ENCODE measurements at places on chromosomes 3 and 15.

- no peak overlapping the region for H3K4me3 ChIP-seq
- H3K36me3 ChIP-seq = no peaks in the 10 kb centered on the region
- H3K27me3 ChIP-seq = no peaks in the 10 kb centered on the region
- no peaks in the 10 kb centered on the region for H3K4me1 ChIP-seq
- no peak overlapping the region for H3K27ac ChIP-seq
Observed at GRCh38 chr15:100783291-100783690, 96.3 kb upstream of the ALDH1A3 start.

GRCh38 chr3:149621218-149622005 is 36.4 kb downstream of the WWTR1 start:
- peak; percentile 27 for DNase-seq
- peak overlapping the region; percentile 6 for H3K27ac ChIP-seq
- peak overlapping the region; percentile 51 for H3K4me3 ChIP-seq
- H3K27me3 ChIP-seq = peaks cover 2% of the 10 kb centered on the region

- DNase-seq = no peak
- H3K4me3 ChIP-seq = no peak overlapping the region
- no peaks in the 10 kb centered on the region for H3K4me1 ChIP-seq
- H3K27ac ChIP-seq = no peak overlapping the region
- H3K27me3 ChIP-seq = no peaks in the 10 kb centered on the region
- H3K36me3 ChIP-seq = no peaks in the 10 kb centered on the region
Observed at GRCh38 chr3:80051602-80051962, 283.8 kb upstream of the ROBO1 start.

DNA sequence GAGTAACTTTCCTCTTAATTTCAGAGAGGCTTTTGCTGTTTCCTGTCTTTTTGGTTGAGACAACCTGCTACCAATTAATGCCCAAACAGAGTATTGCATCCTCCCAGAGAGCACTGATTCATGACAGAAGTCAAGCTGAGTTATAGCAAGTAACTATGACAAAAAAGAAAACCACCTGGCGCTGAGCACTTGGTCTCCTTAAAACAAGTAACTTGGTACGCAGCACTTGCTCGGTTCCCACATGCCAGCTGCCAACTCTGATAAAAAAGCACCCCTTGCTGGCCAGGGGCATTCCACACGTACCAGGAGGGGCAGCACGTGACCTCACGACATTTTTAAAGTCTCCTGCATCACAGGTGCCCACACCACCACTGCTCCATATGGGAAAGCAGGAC is 13.5 kb upstream of the MYO5C start:
- no peak for DNase-seq
- peaks cover 14% of the 10 kb centered on the region for H3K36me3 ChIP-seq
- no peaks in the 10 kb centered on the region for H3K27me3 ChIP-seq
- H3K4me1 ChIP-seq = no peaks in the 10 kb centered on the region

- DNase-seq = no peak
- H3K27ac ChIP-seq = no peak overlapping the region
- no peaks in the 10 kb centered on the region for H3K4me1 ChIP-seq
- no peaks in the 10 kb centered on the region for H3K36me3 ChIP-seq
- H3K27me3 ChIP-seq = no peaks in the 10 kb centered on the region
Observed at GRCh38 chr3:106877627-106878026, 499.6 kb upstream of the CCDC54 start.

DNA sequence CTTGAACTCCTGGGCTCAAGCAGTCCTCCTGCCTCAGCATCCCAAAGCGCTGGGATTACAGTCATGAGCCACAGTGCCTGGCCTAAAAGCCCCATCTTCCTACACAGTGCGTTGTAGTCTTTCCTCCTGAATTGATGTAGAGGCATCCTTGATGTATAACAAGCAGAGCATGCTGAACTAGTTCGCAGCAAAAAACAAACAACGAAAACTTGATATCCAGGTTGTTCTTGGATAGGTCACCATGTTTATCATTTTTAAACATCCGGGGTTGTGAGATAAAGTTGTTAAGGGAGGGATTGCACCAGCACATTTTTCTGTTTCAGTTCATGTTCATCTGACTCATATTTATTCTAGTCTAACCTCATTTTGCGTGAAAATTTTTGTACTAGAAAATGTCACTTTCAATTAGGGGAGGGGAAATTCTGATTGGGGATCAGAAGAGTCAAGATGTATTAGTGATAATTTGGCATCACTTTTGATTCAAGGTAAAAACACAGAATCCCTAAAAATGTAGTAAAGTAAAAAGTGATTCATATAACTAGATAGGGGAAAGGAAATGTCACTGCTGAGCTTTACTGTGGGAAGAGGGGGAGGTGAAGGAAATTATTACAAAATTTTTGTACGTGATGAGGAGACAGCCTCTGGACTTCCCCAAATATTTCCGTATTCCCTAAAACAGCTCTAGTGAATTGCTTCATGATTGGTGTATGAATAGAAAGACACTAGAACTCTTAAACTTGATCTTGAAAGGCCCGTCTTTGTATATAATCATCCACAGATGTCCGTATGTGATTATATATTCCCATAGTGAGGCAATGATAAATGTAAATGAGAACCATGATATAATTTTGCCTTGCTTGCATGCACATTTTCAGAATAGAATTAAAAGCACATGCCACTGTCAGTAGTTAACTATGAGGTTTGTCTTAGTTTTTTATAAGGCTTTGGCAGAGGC is 22.9 kb downstream of the RAB8B start:
- H3K36me3 ChIP-seq = peaks cover 21% of the 10 kb centered on the region
- H3K27ac ChIP-seq = peak overlapping the region; percentile 95
- peaks cover 65% of the 10 kb centered on the region for H3K4me1 ChIP-seq
- H3K27me3 ChIP-seq = no peaks in the 10 kb centered on the region
- peak overlapping the region; percentile 75 for H3K4me3 ChIP-seq

GRCh38 chr3:160986069-160986468 is 119.1 kb downstream of the B3GALNT1 start:
- no peak overlapping the region for H3K27ac ChIP-seq
- H3K4me3 ChIP-seq = no peak overlapping the region
- peaks cover 2% of the 10 kb centered on the region for H3K4me1 ChIP-seq
- H3K27me3 ChIP-seq = no peaks in the 10 kb centered on the region
- no peak for DNase-seq

- no peak overlapping the region for H3K27ac ChIP-seq
- DNase-seq = no peak
Observed at GRCh38 chr15:31497838-31498237, 171.2 kb downstream of the KLF13 start.

DNA sequence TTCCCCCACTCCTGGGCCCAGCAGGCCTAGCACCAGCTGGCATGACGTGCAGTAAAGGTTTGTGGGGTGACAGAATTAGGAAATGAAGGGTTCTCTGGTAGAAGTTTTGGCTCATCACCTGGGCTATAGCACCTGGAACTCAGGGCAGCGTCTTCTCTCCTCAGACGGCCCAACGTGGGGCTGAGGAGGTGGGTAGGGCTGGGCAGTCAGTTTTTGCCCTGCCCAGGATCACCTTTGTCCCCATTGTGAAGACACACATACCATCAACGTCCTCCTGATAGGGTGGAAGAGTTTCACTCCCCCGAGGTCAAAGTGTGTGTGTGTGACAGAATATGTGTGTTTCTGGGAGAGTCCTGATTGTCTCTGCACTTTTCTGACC is 12.1 kb downstream of the KBTBD13 start:
- H3K4me1 ChIP-seq = no peaks in the 10 kb centered on the region
- DNase-seq = no peak
- H3K36me3 ChIP-seq = no peaks in the 10 kb centered on the region

Data from T-helper 2 cell treated with Interferon-gamma antibody and Interleukin-4, amounts not matched to agents 5 μg/mL and 100 μg/mL, for 36 hours (primary cell).